Activated gamma-delta T cell (primary cell): ENCODE measurements at places on chromosomes 7 and 10.

DNA sequence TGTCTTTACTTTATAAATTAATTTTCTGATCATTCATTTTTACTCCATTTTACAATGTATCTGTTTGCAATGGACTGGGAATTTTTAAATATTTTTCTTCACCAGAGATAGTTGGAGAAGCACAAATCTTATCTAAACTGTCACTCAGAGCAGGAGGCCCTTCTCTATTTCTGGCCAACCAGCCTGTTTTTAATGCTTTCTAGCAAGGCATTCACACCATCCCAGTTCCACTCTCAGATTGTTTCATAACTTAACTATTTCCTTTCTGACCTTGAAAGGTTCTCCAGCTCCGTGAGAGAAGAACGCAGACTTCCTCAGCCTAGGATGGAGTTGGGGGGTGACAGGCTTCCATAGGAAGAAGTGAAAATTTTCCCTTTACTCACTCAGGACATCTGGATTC lies 155.8 kb downstream of the SKIDA1 start:
- DNase-seq, result no peak

GRCh38 chr10:67666416-67667034 lies 29.5 kb downstream of the CTNNA3 start:
- no peak for DNase-seq

DNA sequence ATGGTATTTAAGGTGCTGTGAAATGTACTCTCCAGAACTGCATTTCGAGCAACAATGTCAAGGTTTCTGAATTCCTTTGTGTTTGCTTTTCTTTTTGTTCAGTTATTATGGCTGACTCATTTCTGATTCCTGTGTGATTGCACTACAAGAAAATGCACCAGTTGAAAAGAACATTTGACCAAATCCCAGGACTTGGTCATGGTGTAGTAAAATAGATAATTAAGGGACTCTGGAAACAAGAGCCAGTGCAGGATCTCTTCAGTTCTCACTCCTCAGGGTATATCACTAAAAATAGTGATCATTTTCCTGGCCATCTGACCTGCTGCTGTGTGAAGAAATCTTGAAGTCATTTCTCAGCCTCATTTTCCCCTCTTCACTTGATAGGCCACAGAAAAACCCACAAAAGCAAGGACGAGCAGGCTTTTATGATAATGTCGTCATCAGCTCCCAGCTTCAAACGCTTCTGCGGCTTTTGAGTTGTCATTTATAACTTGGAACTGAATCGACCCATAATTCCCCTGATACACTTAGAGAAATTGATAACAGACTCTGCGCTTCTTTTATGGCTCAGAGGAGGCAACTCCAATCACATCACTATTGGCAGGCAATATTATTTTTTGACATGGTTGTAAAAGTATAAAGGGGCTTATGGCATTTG lies 274.7 kb downstream of the HDAC9 start:
- DNase-seq, result no peak

DNA sequence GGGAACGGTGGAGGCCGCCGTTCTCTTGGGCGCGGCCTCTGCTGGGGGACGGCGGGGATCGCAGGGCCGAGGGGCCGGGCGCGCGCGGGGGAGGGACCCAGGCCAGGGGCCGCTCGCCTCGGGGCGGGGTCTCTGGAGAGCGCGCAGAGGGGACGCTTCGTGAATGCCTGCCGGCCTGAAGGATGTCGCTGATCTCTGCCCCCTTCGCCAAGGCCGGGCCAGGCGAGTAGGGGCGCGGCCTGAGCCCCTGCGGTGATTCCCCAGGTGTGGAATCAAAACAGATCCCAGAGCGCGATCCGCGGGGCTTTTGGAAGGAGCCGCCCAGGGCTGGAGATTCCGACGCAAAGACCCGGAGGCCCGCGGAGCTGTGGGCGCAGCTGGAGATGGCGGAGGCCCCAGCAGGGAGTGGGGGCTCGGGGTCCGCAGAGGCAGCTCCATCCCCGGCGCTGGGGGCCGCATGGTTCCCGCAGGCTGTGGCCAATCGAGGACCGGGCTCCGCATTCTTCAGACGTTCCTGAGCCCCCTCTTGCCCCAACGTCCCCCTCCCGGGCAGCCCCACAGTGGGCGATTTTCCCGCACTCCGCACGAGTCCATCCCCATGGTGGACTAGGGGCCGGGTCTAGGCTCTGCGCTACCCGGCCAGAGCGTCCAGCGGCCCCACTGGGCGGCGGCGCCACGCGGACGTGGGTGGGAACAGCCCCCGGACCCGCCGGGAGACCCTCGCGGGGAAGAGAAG lies 166.0 kb downstream of the ACTR3B start:
- DNase-seq, result no peak

DNA sequence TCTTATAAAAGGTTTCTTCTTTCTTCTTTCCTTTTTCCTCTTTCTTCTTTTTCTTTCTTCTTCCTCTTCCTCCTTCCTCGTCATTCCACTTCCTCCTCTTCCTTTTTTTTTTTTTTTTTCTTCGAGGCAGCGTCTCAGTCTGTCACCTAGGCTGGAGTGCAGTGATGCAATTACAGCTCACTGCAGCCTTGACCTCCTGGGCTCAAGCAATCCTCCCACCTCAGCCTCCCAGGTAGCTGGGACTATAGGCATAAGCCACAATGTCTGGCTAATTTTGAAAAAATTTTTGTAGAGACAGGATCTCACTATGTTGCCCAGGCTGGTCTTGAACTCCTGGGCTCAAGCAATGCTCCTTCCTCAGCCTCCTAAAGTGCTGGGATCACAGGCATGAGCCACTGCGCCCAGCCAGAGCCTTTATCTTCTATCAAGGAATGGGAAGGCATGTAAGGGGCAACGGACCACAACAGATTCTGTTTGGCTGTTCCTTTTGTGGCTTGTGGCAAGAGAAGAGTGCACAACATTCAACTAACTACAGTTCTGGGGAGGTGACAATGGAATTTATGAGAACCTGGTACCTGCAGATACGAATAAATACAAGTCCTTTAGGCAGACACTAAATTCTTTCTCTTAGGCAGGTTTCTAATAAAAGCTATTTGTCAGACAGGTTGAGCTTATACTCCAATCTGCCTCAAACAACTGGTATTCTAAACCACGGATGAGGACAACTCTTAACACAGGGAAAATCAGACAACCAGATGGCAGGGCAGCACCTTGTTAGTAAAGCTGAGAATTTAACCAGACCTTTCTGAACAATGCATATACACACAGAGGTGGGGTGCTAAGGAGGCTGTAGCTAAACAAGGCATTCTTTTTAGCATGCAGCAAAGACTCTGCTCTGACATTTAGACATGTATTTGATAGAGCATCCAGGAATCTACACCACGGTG lies 100.3 kb downstream of the DOCK4 start:
- no peak for DNase-seq

GRCh38 chr7:94055963-94056362 lies 51.8 kb upstream of the BET1 start:
- no peak for DNase-seq

- no peak for DNase-seq
These were observed 258.0 kb upstream of the SP4 start for GRCh38 chr7:21169667-21170580.

DNA sequence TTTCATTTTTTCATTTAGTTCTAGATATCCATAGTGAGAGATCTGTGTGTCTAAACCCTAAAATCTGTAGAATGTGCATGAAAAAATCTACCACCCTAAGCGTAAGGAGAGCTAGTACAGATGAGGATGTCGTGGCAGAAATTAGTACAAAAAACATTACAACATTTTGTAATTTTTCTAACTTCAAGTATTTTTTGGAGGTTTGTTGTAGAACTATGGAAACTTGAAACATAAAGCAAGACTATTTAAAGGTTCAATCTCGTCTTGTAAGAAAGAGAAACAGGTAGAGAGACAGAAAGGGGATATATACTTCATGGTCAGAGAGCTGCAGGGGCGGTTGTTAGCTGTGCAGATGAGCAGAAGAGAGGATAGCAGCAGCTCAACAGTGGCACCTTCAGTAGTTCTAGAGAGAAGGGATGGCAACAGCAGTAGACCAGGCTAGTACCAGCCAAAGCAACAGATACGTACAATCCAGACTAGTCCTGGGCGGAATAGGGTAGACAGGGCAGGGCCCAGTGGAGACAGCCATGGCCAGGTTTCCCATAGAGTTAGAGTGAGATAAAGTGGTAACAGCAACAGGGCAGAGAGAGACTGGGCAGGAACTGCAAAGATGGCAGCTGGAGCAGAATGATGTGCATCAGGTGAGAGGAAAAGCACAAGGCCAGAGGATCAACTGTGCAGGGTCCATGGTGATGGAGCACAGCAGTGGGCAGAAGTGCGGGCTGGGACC lies 145.2 kb downstream of the FRMD4A start:
- no peak for DNase-seq

DNA sequence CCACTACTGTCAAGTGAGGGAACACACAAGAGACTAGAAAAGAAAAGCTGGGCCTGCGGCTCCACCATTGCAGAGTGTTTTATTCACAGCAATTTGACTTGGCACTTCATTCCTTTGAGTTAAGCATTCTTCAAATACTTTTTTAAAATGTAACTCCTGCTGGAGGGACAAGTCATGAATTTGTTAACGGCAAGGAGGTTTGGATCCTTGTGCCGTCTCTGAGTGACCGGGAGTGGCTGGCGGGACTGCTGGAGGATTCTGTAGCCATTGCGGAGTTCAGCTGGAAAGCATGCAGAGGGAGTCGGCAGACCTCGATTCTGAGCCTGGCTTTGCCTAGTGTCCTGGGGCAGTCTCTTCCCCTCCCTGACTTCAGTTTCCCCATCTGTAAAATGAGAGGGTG lies 9.8 kb downstream of the HSPA12A start:
- DNase-seq, result no peak

DNA sequence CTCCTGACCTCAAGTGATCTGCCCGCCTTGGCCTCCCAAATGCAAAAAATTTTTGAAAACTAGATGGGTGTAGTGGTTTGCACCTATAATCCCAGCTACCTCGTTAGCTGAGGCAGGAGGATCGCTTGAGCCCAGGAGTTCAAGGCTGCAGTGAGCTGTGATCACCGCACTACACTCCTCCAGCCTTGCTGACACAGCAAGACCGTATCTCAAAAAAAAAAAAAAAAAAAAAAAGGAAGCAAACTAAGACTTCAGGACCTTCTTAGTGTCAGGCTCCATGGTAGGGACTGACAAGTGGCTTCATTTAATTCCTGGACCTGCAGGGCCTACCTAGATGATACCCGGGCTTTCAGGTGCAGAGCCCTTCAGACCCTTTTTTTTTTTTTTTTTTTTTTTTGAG lies 2.5 kb downstream of the POP7 start:
- no peak for DNase-seq

GRCh38 chr10:70677016-70677415 lies 4.7 kb downstream of the ADAMTS14 start:
- no peak for DNase-seq

- no peak for DNase-seq
These were observed 36.4 kb upstream of the DLX6 start for GRCh38 chr7:96968981-96969380.

DNA sequence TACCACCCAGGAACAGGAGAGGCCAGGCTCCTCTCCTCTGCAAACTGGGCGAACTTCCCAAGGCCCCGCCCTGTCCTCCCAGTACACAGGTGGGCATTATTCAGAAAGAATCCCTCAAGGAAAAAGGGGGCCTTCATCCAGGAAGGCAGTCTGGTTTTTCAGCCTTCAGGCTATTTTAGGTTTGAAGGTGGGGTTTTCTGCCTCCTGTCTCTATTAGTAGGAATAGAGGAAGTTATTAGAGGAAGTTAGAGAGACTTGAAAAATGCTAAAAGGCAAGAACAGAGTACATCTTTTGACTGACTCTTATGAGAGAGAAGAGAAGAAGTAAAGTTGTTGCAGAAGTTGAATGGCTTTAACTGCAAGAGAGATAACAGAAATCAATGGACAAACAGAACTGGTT lies 250.9 kb upstream of the SORCS1 start:
- no peak for DNase-seq

- DNase-seq, result no peak
These were observed 24.1 kb downstream of the A1CF start for GRCh38 chr10:50861370-50861769.

DNA sequence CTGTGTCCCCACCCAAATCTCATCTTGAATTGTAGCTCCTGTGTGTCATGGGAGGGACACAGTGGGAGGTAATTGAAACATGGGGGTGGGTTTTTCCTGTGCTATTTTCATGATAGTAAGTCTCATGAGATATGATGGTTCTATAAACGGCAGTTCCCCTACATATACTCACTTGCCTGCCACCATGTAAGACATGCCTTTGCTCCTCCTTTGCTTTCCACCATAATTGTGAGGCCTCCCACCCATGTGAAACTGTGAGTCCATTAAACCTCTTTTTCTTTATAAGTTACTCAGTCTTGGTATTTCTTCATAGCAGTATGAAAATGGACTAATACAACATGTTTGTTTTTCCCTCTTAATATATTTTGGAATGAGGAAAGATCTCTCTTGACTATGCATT lies 24.5 kb upstream of the TBXAS1 start:
- no peak for DNase-seq

DNA sequence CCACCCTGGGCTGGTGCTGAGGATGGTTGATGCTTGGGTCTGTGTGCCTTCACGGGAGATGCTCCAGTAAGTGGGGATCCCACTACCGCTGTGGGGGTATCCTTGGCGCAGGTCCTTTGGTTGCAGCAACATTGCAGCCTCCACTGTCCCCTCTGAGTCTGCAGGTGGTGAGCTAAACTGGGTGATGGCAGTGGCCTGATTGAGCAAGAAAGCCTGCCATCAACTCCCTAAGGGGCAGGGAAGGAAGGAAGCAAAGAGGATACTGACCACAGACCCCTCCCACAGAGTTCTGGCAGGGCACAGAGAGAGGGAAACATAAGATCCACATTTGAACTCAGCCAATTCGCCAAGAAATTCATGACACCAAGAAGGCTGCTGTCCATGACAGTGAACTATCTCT lies 43.2 kb downstream of the MYO1G start:
- DNase-seq, result no peak

GRCh38 chr7:96320442-96320841 lies 1.5 kb downstream of the SLC25A13 start:
- DNase-seq, result no peak

GRCh38 chr7:38198366-38198765 lies 20.3 kb downstream of the STARD3NL start:
- DNase-seq, result no peak

GRCh38 chr7:22447008-22447407 lies 53.0 kb downstream of the STEAP1B start:
- no peak for DNase-seq
